ENCODE measurements at places on chromosomes 7 and 10.

GRCh38 chr10:86506499-86506898 lies 15.1 kb downstream of the WAPL start:
- no peak for DNase-seq

DNA sequence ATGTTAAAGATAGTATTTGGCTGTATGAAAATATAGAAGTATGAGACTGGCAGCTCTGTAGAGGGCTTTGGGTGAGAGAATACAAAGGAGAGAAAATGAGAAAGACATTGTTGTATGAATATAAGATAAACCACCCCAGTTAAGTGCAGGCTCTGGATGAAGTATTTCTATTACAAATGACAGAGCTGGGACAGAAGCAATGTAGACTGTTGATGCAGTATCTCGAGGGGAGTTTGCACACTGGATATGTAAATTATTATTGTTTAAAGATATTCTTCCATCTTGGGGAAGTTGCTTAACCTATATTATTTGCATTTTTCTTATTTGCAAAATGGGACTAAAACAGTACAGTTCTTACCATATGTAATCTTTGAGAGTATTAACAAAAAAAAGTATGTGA lies 31.5 kb downstream of the ENTPD1 start:
- DNase-seq = no peak

GRCh38 chr10:6716516-6716915 lies 136.4 kb upstream of the PRKCQ start:
- no peak for DNase-seq

DNA sequence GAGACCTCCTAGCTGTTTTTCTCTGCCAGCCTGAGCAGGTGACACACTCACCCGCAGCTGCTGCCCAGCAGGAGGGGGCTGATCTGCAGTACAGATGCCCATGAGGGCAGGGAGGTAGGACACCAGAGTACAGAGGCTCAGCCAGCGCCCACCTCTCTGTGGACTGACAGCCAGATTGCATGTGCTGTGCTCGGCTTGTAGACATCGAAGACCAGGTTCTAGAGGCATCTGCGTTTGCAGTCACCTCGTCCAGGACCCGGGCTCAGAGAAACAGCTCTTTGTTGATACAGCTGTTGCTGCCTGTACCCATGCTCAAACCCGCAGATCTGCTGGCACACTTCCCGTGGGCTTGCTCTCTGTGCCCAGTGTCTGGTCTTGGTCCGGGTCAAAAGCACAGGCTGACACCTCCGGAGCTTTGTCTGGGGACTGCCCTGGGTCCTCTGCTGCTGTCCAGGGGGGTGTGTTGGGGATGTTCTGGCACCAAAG lies 224.7 kb downstream of the GLRX3 start:
- DNase-seq = no peak

DNA sequence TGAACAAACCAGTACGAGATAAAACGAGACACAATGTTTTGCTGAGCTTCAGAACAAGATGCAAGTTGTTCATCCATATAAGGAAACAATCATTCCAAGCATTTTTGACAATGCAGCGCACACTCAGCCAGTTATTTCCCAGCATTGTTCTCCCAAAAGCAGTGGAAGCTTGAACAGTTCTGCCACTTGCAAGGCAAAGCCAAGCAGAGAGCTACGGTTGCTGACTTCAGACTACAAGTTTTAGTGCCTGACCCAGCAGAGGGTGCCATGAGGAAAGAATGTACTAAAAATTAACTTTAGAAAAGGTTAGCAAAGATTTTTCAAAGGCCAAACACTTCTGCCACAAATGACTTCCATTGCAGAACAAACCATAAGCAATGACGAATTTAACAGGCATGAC lies 152.5 kb downstream of the SLC25A13 start:
- no peak for DNase-seq

GRCh38 chr10:133528845-133529575 lies 1.8 kb downstream of the CYP2E1 start:
- DNase-seq = peak; percentile 45

DNA sequence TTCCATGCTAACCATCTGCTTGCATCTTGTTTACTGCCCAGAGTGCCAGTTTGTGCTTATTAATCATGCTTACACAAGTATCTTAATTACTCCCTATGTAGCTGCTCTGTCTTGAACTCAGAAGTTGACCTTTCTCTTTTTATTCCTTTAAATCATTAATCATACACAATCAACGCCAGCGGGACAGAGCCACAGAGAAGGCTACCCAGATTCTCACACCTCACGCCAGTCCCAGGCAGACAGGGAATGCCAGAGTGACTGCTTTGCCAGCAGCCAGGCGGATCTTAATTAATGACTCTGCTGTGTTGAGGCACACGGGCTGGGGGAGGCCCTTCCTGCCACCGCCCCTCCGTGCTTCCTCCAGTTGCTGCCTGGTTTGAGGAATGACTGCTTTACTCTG lies 229.4 kb downstream of the LRMDA start:
- no peak for DNase-seq

DNA sequence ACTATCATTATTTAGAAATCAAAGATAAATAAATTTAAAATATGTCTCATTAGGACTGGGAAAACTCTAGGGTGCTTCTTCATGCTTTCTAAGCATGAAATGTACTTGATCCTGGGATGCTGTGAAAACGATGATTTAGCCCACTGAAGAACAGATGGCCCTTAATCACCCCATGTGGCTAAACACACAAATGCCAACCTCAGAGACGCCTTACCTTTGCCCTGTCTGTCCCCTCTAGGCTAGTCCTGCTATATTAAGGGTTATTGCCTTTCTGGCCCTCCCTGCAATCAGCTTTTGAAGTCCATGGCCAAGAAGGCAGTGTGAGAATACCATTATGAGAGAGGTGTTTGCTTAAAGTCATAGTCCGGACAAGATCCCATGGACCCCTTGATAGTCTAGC lies 217.2 kb downstream of the TWIST1 start:
- DNase-seq = no peak

DNA sequence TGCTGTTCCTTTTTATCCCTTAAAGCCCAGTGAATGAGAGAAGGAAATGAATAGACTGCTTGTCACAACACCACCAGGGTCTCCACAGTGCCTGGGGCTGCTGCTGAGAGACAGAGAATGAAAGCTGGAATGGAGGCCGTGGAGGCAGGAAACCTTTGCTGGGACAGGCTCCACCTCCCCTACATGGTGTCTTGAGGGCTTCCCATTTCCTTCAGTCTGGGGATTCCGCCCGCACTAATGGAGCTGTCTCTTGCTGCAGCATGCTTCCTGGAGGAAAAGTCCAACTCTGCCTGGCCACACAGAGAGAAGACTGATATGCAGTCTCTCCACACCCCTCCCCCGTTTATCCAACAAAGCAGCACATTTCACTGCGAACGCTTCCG lies 54.5 kb downstream of the LRRC4 start:
- no peak for DNase-seq
